ENCODE measurements at places on chromosomes 16 and 17.

- no peak for DNase-seq
Observed at GRCh38 chr17:49610883-49611584, 35.4 kb downstream of the NXPH3 start.

DNA sequence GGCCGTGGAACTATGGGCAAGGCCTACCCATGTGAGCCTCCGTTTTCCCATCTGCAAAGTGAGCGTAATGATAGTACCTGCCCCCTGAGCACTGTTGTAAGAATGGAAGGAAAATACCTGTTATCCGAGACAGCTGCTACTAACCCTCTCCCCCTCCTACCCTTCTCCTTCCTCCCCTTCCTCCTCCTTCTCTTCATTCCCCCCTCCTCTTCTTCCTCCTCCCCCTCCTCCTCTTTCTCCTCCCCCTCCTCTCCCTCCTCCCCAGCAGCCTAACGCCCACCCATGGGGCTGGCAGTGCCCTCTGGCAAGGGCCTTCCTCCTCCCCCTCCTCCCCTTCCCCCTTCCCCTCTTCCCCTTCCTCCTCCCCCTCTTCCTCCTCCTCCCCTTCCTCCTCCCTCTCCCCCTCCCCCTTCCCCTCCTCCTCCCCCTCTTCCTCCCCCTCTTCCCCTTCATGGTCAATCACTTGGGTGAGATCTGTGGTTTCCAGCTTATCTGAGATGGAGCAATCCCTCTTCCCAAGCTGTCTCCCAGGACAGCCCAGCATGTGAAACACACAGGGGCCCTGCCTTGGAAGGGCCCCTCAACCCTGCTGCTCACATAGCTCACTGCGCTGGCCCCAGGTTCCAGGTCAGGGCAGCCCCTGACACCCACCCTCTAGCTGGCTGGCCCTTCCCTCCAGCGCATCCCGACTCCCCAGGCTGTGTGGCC lies 6.4 kb downstream of the ZFPM1 start:
- no peak for DNase-seq

DNA sequence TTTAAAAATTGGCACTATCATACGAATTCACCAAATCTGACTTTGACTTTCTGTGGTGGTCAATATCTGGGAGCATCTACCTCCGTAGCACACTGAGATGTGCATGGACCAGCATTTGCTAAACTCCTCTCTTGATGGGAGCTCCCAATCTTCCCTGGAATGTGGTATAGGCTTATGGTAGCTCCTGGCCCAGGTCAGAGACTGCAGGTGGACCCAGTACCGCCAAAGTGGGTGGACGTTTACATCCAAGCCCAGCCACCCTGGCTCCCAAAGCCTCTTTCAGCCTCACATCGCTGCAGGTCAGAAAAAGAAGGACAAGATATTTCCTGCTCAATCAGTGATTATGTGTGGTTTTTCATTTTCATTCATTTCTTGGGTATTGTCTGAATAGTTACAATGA lies 43.1 kb upstream of the NKD1 start:
- DNase-seq = no peak

- DNase-seq = no peak
Observed at GRCh38 chr16:49487746-49488145, 114.1 kb downstream of the C16orf78 start.

DNA sequence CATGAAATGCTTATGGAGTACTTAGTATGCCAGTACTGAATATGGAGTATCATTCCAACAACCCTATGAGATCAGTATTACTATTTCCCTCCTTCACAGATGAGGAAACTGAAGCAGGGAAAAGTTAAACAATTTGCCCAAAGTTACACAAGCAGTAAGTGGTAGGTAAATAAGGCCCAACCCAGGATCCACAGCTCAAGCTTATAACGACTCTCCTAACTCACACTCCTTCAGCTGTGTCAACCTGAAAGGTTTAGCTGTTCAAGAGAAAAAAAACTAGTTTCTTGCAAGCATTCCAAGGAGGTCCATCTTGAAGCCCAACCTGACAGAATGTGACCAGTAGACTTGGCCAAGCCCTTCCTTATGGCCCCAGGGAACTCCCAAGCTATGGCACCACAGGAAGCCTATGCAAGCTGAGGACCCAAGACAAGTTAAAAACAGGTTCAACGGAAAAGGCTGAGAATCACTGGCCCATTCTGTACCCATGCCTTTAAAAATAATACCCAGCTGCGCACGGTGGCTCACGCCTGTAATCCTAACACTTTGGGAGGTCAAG lies 6.5 kb downstream of the CRK start:
- DNase-seq = no peak

- no peak for DNase-seq
Observed at GRCh38 chr17:57939797-57940196, 15.4 kb downstream of the CUEDC1 start.

DNA sequence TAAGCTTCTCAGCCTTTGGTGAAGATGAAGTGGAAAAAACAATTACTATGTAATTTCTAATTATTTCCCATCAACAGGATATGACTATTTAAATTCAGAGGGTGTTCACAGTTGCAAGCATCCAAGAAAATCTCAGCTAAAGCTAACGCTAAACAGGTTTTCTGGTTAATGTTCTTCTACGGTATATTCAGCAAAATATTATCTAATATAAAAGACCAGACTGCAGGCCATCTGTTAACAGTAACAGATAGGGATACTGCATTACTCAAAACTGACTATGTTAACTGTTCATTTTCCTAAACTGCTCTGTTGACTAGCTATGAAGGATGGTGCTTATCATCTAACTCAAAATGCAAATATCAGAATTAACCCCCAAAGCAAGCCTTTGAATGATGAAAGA lies 32.8 kb downstream of the GLG1 start:
- DNase-seq = no peak

All from putamen (tissue), 1 donor.